ENCODE measurements at places on chromosomes 1 and 21. TPM values are rescaled to one million over a fixed set of nuclear protein-coding genes. Genes with fewer than 3 reads are reported as not detected.

The CELA3B gene
- not detected for polyA plus RNA-seq

The SOX13 gene
- 23.9 TPM for polyA plus RNA-seq

The ASTN1 gene
- polyA plus RNA-seq = 0.19 TPM

The ZNF648 gene
- polyA plus RNA-seq = not detected

The CAPN8 gene
- polyA plus RNA-seq = 0.84 TPM

The TRNP1 gene
- polyA plus RNA-seq = 33.0 TPM

The KIRREL1 gene
- polyA plus RNA-seq = 13.7 TPM

DNA sequence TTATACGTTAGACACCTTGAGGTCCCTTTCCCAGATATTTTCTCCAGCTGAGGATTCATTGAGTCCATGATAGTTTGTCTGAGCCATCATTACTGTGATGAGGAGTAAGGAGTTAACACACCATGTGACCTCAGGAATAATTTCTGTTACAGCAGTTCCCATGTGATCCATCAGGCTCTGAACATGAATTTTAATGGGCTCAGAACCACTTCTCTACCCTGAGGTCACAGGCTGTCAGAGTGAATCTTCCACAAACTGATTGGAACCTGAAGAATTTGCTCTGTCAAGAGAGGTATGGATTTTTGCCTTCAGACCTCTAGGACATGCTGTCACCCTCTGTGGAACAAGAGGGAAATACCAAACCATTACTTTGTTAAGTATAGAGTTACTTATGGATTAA, 81.0 kb downstream of the NTMT2 start:
- H3K36me3 ChIP-seq = no peaks in the 10 kb centered on the region
- no peak overlapping the region for H3K4me3 ChIP-seq
- H3K4me1 ChIP-seq = no peaks in the 10 kb centered on the region

DNA sequence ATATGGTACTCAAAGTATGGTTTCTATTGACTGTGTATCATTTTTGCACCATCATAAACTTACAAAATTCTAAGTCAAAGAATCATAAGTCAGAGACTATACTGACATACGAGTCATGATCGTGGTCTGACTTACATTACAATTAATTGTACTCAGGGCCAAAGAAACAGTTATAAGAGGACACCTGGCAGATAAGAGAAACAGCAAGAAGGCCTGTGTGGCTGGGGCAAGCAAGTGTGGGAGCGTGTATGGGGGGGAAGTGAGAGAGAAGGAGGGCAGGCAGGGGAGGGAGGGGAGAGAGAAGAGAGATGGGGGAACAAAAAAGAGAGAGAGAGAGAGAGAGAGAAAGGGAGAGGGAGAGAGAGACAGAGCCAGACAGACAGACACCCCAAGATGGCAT, 70.9 kb downstream of the RERE start:
- peaks cover 2% of the 10 kb centered on the region for H3K4me1 ChIP-seq
- H3K27me3 ChIP-seq = no peaks in the 10 kb centered on the region
- H3K36me3 ChIP-seq = no peaks in the 10 kb centered on the region
- no peak overlapping the region for H3K4me3 ChIP-seq
- no peak overlapping the region for H3K27ac ChIP-seq

DNA sequence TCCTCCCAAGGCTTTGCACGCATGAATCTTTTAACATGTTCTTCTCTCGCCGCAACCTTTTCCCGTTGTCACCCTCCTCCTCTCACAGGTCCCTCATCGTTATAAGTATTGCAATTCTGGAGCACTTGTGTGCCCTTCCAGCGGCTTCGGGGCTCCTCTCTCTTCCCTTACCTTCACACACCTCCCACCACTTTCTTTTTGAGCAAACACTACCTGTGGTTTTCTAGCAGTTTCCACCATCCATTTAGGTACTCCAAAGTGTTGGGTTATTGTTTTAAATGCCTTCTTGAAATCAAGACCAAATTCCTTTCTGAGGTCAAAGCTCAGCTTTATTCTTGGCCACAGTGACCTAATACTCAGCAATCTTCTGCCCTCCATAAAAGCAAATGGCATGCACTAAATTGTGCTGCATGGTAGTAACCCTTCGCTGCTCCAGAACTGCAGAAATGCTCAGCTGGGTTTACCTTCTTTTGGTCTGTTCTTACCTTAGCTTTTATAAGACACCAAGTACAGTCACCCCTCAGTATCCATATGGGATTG, 472.4 kb downstream of the SETD4 start:
- no peak overlapping the region for H3K27ac ChIP-seq
- H3K36me3 ChIP-seq = no peaks in the 10 kb centered on the region
- H3K27me3 ChIP-seq = no peaks in the 10 kb centered on the region
- no peak for DNase-seq

DNA sequence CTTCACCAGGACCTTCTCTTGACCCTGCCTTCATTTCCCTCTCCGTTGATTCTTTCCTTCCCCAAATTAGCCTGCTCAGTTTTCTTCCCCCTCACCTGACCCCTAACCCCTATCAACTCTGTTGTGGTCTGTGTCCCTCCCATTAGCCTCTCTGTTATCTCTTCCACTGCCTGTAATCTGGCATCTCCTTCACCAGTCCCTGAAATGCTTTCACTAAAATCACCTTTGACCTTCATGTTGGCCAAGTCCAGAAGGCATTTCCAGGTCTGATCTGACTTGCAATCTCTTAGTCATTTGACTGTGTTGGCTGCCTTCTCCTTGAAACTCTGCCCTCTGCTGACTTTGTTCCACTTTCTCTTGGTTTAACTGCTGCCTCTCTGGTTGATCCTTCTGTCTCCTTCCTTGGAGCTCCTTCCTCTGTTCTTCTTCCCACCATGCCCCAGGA, 28.2 kb downstream of the ATP8B2 start:
- no peaks in the 10 kb centered on the region for H3K36me3 ChIP-seq
- no peaks in the 10 kb centered on the region for H3K27me3 ChIP-seq
- no peak overlapping the region for H3K4me3 ChIP-seq
- H3K4me1 ChIP-seq = peaks cover 17% of the 10 kb centered on the region
- no peak for DNase-seq
- H3K27ac ChIP-seq = peak overlapping the region; percentile 82

- H3K27ac ChIP-seq = no peak overlapping the region
- no peak overlapping the region for H3K4me3 ChIP-seq
- no peak for DNase-seq
- peaks cover 3% of the 10 kb centered on the region for H3K4me1 ChIP-seq
- H3K27me3 ChIP-seq = no peaks in the 10 kb centered on the region
- H3K36me3 ChIP-seq = no peaks in the 10 kb centered on the region
Measured at GRCh38 chr1:96764469-96764868, 42.9 kb downstream of the PTBP2 start.

GRCh38 chr1:41520951-41521752, 36.7 kb upstream of the EDN2 start:
- DNase-seq = no peak
- H3K4me3 ChIP-seq = no peak overlapping the region
- no peak overlapping the region for H3K27ac ChIP-seq
- H3K27me3 ChIP-seq = no peaks in the 10 kb centered on the region
- H3K36me3 ChIP-seq = no peaks in the 10 kb centered on the region

DNA sequence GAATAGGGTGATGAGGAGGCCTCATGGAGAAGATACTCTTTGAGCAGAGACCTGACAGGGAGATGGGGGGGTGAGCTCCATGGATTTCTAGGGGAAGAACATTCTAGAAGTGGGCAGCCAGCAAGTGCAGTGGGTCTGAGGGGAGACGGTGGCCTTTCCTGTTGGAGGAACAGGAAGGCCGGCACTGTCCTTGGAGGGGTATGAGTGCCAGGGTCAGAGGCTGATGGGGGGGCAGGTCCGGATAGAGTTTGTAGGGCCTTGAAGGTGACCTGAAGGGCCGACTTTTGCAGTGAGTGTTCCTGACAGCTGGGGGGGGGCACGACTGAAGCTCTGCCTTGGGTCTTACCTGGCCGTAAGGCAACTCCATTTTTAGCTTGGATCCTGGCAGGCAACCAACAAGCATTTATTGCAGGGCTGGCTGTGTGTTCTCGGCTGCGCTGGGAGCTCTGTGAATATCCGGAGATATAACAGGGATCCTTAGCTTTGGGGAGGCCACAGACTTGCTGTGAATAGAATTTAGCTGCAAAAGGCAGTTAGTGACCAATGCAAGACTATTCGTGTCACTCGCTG, 130.6 kb downstream of the MRPS6 start:
- H3K4me3 ChIP-seq = no peak overlapping the region
- H3K4me1 ChIP-seq = peaks cover 18% of the 10 kb centered on the region
- no peak for DNase-seq
- H3K36me3 ChIP-seq = no peaks in the 10 kb centered on the region

- peaks cover 16% of the 10 kb centered on the region for H3K4me1 ChIP-seq
- H3K27me3 ChIP-seq = no peaks in the 10 kb centered on the region
- H3K27ac ChIP-seq = no peak overlapping the region
- peaks cover 18% of the 10 kb centered on the region for H3K36me3 ChIP-seq
Measured at GRCh38 chr1:248842781-248843331, 4.8 kb downstream of the ZNF672 start.

GRCh38 chr1:191851799-191852595, 306.3 kb upstream of the RGS18 start:
- no peaks in the 10 kb centered on the region for H3K4me1 ChIP-seq
- H3K4me3 ChIP-seq = no peak overlapping the region
- no peaks in the 10 kb centered on the region for H3K36me3 ChIP-seq
- DNase-seq = no peak
- H3K27ac ChIP-seq = no peak overlapping the region

DNA sequence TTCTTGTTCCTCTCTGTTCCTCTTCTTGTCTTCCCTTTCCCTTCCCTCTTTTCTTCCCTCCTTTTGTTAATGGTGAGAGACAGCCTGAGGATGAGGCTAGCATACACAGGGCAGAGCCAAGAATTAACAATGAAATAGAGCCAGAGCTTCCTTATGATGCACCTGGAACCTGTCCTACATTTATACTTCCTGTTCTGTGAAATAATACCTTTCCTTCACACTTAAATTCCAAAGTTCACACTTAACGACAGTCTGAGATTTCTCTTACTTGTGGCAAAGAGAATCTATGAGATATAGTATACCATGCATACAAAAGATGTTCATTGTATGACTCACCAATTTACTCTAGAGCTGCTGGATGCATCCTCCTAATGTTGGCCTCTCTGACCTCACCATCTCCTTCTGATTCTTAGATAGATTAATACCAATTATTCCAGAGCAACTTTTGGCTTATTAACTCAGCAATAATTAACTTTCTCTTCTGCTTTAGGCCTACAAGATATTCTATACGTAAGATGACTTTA, 30.8 kb upstream of the TSNAX start:
- no peaks in the 10 kb centered on the region for H3K36me3 ChIP-seq
- H3K4me1 ChIP-seq = no peaks in the 10 kb centered on the region
- no peak overlapping the region for H3K27ac ChIP-seq
- DNase-seq = no peak
- H3K4me3 ChIP-seq = no peak overlapping the region

GRCh38 chr1:19528438-19528837, 43.1 kb upstream of the CAPZB start:
- no peaks in the 10 kb centered on the region for H3K36me3 ChIP-seq
- DNase-seq = no peak
- no peaks in the 10 kb centered on the region for H3K4me1 ChIP-seq
- no peak overlapping the region for H3K27ac ChIP-seq
- H3K4me3 ChIP-seq = no peak overlapping the region
- H3K27me3 ChIP-seq = no peaks in the 10 kb centered on the region
